Stimulated activated CD8-positive, alpha-beta memory T cell treated with anti-CD3 and anti-CD28 coated beads, Interleukin-7, amount 100 ng/mL, for 24 hours (primary cell): ENCODE measurements at places on chromosomes 2 and 18.

DNA sequence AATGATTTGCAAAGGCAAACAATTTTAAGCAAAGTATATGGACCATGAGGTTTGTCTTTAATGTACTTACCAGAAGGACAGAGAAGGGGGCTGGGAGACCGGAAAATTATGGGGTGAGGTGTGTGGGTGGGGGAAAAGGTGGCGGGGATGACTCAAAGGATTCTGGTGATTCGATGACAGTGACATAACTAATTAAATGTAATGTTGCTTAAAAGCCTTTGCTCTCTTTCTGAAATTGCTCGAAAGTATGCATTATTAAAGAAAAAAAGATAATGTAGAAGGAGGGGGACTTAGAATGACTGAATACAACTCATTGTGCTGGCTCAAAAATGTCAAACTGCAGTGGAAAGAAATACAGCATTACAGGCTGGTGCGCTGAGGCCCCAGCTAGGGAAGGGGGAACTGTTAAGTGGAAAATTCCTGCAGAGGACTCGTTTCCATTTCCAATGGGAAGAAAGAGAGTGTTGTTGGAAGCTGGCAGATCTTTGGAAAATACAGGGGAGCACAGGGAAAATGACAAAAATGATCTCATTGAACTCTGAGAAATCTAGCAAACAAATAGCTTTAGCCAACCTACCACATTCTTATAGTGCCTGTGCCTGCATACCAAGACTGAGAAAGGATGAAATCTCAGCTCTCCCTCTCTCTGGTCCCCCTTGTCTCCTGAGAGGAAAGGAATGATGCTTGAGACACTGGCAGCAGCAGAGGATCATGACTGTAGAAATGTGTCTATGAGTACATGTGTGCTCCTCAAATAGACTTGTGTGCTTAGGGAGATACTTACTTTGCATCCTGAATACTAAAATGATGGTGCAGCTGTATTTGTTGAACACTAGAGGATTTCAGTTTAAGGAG lies 632.4 kb downstream of the NYAP2 start:
- DNase-seq: peak; percentile 17

GRCh38 chr2:196314780-196315179 lies 143.4 kb upstream of the STK17B start:
- no peak for DNase-seq

GRCh38 chr2:106570316-106570715 lies 83.2 kb downstream of the CD8B2 start:
- no peak for DNase-seq

- DNase-seq: no peak
Measured at GRCh38 chr2:174836995-174837390, 72.7 kb upstream of the CHRNA1 start.

DNA sequence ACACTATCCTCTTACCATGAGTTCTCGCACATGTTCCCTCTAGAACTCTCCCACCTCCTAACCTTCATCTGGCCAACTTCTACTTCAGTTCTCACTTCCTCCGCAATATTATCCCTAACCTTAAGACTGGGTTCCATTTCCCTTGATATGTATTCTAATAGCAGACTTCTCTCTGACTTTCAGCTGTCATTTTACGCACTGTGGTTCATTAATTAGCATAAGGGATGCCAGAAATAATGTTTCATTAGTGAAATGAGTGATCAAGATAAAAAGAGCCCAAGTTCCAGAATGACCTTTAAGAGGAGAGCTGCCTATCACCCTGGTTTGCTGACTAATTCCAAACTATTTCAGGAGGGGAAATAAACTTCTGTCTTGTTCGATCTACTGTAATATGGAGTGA lies 108.6 kb upstream of the CCDC150 start:
- DNase-seq: no peak

DNA sequence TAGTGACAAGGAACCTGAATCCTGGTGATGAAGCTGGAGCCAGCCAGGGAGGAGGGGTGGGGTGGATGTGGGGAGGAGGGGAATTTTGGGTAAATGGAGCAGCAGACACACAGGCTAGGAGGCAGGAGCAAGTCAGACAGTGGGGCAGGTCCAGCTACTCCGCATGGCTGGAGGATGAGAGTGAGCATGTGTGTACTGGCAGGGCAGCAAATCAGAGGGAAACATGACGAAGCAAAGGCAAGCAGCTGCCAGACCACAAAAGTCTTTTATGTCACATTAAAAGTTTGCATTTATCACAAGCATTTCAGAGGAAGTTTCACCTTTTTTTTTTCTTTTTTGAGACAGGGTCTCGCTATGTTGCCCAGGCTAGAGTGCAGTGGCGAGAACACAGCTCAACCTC lies 11.9 kb upstream of the KIDINS220 start:
- no peak for DNase-seq

- no peak for DNase-seq
Measured at GRCh38 chr2:7658486-7658885, 741.3 kb downstream of the RNF144A start.

- no peak for DNase-seq
Measured at GRCh38 chr2:78541451-78542267, 483.8 kb upstream of the REG3G start.

GRCh38 chr2:22691666-22692065 lies 693.3 kb upstream of the KLHL29 start:
- no peak for DNase-seq

DNA sequence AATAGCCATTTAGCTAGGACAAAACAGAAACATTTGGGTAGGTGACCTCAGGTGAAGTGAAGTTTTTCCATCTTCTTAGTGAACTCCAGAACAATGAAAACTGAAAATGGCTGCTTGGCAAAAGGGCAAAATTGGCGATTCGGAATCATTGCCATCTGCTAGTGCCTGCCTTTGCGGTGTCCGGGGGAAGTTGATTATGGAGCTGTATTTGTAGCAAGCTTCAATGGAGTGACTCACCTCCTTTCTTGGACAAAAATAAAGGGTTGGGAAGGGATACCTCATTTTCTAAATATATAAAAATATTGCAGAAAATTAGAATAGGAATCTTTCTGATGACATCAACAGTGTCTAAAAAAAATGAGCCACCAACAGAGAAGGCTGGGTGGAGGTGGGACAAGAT lies 460.5 kb downstream of the TGIF1 start:
- DNase-seq: no peak

GRCh38 chr2:143029141-143029540 lies 100.1 kb upstream of the ARHGAP15 start:
- no peak for DNase-seq

DNA sequence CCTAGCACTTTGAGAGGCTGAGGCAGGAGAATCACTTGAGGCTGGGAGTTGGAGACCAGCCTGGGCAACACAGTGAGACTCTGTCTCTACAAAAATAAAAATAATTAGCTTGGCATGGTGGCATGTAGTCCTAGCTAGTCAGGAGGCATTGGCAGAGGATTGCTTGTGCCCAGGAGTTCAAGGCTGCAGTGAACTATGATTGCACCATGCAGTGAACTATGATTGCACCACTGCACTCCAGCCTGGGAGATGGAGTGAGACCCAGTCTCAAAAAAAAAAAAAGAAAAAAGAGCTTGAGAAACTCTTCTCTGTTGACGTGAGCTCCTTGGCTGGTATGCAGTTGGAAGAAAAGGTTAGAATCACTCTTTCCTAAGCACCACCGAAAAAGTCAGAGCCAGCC lies 125.1 kb upstream of the TNP1 start:
- no peak for DNase-seq

DNA sequence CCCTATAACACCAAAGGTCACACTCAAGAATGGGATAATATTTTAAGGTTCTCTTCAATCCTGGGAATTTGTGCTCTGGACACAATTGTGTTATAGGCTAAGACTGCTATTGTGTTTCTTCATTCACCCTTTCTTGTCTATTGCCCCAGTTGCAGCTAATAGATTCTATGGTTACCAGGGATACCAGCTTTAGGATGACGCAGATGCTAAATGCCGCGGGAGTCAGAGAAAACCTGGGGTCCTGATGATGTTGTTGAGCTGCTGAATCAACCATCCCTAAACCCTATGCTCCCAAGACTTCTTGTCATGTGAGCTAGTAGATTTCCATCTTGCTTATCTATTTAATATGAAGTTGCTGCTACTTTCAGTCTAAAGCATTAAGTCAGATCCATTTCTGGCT lies 5.4 kb downstream of the CRYGD start:
- DNase-seq: no peak

GRCh38 chr2:210544007-210544590 lies 12.3 kb upstream of the CPS1 start:
- DNase-seq: no peak

- DNase-seq: no peak
Measured at GRCh38 chr2:191620144-191620543, 57.8 kb upstream of the NABP1 start.

DNA sequence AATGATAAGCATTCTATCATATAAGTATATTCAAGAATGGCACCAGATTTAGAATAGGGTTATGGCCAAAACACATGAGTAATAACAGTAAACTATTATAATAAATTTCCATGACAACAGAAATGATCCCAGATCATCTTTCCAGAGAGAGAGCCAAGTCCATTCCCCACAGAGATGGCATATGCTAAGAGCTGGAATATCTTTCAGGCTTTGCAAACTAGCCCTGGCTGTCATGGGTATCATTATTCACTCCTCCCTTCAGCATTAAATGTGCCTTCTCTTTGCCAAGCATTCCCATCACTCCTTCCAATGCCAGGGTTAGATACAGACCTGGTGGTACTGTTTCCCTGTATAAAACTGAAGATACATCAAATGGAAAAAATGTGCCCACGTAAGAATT lies 10.9 kb downstream of the FEZ2 start:
- no peak for DNase-seq

DNA sequence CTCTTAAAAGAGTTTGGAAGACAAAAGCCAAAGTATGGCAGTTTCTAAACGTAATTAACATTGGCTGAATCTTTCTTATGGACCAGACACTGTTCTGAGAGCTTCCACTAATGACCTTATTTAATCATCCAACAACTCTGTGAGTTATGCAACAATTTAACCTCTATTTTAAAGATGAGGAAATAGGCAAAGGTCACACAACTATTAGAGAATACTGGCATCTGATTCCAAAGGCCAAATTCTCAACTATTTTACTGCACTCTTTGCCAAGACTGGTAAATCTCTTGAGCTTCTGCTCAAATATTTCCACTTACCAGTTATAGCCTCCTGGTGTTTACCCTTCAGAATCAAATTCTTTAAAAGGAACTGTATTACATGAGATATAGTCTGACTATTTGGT lies 42.1 kb upstream of the ERMN start:
- DNase-seq: no peak

GRCh38 chr2:172985139-172985892 lies 90.3 kb upstream of the MAP3K20 start:
- no peak for DNase-seq

- DNase-seq: no peak
Measured at GRCh38 chr2:142750858-142751257, 126.6 kb upstream of the KYNU start.

DNA sequence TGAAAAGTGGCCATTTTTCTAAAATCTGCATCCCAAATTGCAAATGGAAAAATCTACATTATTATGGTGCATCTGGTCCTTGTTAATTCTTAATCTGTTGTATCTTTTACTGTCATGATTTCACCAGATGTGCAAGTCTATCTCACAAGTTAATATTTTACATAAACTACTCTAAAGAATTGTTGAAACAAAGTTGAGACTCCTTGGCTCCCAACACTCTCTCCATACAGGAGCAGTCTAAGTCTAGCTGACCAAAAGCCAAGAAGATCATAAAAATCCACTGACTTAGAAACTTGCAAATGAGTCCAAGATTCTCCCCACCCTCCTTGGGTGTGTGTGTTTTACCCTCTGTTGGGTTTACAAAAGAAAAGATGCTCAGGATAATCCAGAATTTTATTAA lies 85.1 kb downstream of the NCKAP5 start:
- DNase-seq: no peak

- no peak for DNase-seq
Measured at GRCh38 chr2:210460322-210461227, 16.0 kb downstream of the LANCL1 start.

DNA sequence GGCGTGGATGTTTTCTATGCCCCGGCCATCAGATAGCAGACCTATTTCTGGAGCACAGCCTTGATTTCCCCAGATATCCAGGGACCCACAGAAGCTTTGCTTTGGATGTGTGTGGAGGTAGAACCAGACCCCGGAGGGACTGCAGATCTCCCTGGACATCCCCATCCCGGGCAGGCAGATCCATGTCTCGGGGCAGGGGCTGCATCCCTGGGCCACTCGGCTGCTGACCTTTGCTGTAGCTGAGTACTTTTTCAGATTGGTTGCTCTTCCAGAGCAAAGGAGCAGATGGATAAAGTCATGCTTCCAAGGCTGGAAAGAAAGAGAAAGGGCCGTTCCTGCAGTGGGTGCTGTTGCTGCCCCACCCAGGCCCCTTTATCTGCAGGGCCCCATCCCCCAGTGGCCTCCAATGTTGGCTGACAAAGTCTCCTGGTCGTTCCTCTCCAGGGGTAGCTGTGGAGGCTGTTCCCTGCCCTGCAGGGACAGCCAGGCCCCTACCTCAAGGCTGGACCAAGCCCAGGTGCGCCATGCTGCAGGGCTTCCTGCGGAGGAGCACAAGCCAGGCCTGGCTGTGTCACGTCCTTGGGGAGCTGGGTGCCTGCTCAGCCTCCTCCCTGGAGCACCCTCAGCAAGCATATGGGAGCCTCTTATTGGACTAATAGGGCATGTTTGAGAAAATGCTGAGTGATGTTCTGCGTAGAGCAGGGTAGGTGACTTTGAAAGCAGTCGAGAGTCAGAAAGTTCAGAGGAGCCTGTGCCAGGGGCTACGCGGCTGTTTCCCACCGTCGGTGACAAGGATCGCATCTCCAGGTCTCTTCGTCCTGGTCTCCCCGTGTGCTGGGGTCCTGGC lies 68.4 kb downstream of the TPO start:
- no peak for DNase-seq

DNA sequence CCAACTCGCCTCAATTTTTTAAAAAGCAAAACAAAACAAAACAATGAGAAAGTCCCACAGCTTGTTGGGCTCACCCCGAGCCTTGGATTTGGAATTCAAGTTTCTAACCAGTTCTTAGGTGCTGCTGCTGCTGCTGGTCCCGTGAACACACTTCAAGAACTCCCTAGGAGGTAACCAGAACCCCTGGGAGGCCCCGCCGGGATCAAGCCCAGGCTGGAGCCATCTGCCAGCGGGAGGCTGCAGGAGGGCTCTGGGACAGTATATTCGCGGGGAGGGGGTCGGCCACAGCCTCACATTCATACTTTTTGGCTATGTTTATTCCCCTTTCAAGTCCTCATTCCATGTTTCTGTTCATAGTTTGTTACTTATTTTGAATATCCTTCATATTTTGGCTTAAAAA lies 223.4 kb downstream of the TFCP2L1 start:
- no peak for DNase-seq

- DNase-seq: no peak
Measured at GRCh38 chr2:207225773-207226172, 60.0 kb upstream of the KLF7 start.
